ENCODE measurements at places on chromosomes 2 and 18.

DNA sequence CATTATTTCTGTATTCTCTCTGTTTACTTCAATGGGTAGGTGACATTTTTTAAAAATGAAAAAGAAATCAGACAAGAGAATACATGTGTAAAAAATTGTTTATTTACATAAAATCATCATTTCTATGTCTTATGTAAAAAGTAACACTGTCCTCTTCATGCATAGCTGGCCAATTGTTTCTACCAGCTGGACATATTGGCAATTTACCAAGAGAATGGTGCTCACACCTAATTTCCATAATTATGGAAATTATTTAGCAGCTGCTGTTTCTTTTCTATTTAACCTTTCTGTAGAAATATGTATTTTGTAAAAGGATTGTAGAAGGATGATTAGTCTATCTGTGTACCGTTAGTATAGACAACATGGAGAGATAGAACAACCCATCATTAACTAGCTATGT, 791.9 kb downstream of the TRIB2 start:
- DNase-seq, result no peak

GRCh38 chr18:30406728-30407127, 635.8 kb downstream of the DSC3 start:
- no peak for DNase-seq

DNA sequence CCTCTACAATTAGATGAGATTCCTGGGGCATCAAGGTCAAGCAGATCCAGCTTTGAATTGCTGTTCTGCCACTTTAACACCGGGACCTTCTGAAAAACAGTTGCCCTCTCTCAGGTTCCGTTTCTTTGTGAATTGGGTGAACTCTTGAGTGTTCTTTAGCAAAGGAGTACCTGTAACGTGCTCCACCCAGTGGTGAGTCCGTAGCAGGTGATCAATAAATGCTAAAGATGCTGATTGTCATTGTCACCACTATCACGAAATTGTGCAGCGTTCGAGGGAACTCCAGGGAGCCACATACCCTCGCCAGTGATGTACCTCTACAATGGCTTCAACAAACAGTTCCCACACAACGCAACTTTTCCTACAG, 81.9 kb downstream of the TCF7L1 start:
- no peak for DNase-seq

- no peak for DNase-seq
Observed at GRCh38 chr2:180695586-180696401, 284.6 kb upstream of the UBE2E3 start.

DNA sequence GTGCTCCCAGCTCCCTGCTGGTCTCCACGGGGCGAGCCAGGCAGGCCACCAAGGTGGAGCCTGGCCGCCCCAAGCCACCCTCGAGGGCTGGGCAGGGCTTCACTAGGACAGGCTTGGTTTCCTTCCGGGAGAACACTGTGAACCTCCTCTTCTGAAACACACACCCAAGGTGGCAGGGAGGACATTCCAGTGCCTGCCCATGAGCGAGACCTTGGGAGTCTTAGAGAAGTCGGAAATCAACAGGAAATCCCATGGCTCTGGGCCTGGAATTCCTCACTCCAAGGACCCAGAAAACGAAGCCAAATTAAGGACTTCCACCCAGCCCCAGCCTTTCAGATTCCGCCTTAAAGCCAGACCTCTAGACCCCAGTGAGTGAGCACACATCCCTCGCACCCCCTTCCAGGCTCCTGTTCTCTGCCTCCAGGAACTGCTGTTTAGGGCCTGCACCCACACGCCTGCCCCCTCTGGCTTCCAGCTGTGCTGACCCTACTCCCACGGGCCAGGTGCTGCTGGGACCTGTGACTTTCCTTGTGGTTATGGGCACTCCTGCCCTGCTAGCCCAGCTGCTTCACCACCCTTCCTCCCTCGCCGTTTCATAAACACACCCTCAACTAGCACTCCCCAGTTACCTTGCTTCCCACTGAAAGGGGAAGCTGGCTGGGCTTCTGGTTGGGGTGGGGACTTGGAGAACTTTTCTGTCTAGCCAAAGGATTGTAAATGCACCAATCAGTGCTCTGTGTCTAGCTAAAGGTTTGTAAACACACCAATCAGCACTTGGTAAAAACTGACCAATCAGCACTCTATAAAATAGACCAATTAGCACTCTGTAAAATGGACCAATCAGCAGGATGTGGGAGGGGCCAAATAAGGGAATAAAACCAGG, 13.7 kb downstream of the GPR17 start:
- no peak for DNase-seq

DNA sequence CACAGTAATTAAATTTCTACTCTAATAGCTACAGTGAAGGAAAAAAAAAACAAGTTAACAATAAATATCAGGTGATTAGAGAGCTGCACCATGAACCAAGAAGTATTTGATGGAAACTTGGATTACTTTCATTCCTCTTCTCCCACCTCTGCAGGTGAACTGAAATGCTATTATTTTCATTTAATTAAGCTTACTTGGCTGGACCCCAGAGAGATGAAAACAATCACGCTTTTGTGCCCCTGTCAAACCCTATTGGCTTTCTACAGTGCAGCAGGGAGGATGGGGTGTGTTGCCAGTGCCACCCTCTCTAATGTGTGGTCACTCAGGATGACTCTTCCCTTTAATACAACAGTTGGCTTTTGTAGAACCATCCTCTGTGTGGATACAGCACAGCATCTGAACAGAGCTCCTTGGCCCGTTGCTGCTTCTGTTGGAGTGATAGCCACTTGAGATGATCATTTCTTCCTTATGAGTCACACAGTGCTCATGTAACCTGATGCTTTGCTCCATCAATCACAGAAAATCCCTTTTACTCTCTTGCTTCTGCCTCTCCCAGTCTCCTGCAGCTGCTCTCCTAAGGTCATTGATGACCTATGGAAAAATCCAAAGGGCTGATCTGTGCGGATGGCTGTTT, 5.5 kb upstream of the ARL4C start:
- DNase-seq, result no peak

GRCh38 chr2:31297751-31298150, 63.8 kb downstream of the EHD3 start:
- DNase-seq, result no peak

GRCh38 chr2:226711606-226712296, 87.9 kb downstream of the IRS1 start:
- no peak for DNase-seq

DNA sequence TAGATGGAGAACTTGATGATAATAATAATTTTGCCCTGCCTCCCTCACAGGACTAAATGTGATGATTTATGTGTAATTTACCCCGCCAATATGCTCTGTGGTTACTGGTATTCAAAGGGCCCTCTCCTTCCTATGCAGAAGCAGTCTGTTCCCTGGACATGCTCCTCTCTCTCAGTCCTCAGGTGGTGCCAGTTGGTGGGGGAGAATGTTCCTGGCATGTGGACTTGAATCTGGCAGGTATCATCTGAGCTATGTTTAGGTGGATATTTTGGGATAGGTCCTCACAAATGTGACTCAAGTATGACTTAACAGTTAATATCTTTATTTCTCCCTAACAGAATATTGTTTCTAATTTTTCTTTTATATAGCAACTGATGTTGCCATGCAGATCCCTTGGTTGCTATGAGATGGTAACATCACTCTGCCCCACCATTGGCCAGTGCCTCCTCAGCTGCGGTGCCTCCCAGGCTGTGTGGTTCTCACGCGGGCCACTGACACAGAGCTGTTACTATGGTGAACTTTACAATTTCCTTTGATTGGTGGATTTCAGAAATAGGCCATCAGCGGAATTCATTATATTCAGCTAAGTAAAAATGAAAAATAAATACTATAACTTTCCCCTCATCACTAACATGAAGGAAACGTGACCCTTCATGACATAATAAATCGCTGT, 106.7 kb upstream of the PELI1 start:
- DNase-seq, result no peak

DNA sequence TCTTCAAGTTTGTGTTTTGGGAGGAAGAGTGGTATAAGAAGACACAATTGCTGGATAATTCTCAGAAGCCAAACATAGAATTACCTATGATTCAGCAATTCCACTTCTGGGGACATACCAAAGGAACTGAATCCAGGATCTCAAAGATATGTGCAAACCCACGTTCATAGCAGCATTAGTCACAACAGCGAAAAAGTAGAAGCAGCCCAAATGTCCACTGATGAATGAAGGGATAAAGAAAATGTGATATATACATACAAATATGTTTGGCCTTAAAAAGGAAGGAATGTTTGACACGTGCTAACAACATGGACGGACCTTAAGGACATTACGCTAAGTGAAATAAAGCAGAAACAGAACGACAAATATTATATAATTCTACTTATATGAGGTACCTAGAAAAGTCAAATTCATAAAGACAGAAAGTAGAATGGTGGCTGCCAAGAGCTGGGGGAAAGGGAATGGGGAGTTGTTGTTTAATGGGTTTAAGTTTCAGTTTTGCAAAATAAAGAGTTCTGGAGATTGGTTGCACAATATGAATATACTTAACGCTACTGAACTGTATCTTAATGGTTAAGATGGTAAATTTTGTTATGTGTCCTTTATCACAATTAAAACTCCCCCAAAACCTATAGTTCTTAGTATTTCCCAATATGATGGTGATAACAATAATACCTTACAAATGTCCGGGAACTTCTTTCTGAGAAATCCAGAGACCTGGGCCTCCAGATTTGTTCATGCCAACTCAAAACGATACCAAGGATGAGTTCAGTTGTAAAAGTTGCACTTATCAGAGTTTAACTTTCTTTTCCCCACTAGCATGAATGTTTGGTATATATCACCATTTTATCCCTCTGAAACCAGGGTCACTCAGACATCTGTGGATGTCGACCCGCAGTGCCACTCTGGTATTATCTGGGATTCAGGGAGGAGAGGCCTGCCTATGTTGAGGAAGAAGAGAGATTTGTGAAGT, 33.7 kb upstream of the WIPF1 start:
- DNase-seq, result no peak

Data from stimulated activated CD4-positive, alpha-beta T cell treated with anti-CD3 and anti-CD28 coated beads, TNF-alpha, amount 100 ng/mL, for 48 hours (primary cell).